ENCODE measurements at places on chromosomes 7 and 10.

DNA sequence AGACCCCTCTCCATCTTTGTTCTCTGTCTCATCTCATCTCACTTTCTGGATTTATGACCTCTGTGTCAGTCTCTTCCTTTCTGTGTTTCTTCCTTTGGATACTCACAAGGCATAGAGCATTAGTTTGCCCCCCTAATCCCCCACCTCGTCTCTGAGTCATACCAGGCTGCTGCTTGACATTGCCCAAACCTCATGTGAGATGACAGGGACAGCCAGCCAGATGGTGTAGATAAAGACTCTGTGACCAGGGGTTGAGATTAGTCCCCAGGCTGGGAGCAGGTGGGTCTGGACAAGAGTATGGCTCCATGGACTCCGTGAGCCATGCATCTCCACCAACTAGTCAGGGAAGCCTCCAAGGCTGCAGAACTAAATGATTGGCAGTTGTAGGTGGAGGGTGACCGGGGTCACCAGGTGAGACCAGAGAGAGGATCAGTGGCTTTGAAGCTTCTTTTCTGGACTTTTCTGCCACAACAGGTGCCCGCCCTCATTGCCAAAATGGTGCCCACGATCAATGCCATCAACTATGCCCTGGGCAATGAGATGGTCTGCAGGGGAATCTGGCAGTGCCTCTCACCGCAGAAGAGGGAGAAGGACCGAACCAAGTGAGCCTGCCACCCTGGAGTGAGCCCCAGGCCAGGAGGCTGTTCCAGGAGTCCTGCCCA, 13.3 kb downstream of the RGR start:
- no peak for DNase-seq

- DNase-seq, result peak; percentile 88
Measured at GRCh38 chr10:132960631-132961419, 18.5 kb upstream of the CFAP46 start.

DNA sequence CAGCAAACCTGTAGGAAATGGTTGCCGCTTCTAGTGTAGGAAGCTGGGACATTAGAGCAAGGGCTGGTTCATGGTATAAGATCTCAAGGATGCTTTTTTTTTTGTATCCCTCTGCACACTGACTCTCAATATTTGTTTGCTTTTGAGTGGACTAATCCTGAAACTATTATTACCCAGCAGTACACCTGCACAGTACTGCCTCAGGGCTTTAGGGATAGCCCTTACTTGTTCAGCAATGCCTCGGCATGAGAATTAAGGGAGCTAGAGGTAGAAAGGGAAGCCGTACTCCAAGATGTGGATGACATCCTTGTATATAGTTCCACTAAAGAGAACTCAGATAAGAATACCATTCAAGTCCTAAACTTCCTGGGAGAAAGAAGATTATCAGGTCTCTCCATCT, 70.5 kb downstream of the COPG2 start:
- no peak for DNase-seq

GRCh38 chr7:138455609-138456008, 4.5 kb upstream of the TRIM24 start:
- no peak for DNase-seq

- no peak for DNase-seq
Measured at GRCh38 chr7:66146701-66147100, 32.1 kb downstream of the CRCP start.

DNA sequence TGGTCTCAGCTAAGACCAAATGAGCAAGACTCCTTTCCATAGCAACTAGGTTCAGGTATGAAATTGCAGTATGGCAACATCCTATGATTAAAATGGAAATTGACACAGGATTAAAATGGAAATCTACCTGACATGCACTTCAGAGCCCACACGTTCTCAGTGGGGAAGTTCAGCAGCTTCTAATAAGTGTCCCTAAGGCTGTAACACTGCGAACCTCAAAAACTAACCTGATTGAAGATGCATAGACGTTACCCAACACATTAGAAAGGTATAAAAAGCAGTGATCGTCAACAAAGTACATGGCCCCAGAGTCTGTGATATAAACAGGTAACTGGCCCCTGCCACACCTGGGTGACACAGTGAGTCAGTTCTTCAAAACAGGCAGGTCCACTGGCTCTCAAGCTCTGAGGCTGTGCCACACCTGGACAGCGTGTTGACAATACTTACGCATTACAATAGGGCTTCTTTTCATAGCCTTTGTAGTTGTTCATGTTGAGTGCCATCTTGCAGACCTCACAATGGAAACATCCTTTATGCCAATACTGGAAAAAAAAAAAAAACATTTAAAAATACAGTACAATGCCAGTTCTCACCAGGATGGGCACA, 274.9 kb upstream of the NEBL start:
- DNase-seq, result no peak

DNA sequence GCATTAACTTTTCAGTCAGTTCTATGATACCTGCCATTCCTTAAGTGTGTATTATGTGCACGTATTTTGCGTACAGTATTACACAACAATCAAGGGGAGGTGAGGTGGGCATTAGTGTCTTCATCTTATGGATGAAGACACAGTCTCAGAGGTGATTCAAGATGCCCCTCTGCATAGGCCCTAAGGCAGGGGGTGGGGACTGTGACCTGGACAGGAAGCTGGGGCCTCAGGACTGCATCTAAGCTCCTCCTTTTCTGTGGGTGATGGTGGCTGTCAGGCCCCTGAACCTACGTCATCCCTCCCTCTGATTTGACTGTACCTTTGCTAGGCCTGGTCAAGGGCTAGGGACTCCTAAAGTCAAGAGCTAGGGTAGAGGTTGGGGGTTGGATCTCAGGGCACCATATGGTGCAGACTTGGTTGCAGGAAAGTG, 38.9 kb downstream of the HK1 start:
- no peak for DNase-seq

GRCh38 chr7:23486002-23486773, 15.9 kb upstream of the IGF2BP3 start:
- no peak for DNase-seq

DNA sequence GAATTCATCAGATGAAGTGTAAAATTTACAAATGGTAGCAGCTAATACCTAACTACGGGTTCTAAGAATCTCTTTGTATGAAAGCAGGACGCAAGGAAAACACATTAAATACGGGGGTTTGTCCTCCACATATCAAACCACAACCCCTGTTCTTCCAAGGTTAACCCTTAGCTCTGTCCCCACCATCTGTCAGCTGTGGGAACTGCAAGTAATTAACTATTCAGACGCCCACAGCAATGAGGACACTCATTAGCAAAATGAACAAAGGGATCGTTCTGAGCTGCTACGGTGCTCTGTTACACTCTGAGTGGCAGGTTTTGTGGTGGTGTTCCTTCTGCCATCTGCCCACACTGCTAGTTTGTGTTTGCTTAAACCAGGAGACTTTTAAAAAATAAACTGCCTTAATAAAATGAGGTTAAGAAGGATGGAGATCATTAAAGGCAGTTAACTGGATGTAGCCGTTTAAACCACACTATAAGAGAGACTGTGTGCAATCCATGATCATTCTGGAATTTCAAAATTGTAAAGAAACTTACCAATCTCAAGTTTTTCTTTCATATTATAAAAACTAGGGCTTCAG, 51.4 kb downstream of the C10orf67 start:
- no peak for DNase-seq

DNA sequence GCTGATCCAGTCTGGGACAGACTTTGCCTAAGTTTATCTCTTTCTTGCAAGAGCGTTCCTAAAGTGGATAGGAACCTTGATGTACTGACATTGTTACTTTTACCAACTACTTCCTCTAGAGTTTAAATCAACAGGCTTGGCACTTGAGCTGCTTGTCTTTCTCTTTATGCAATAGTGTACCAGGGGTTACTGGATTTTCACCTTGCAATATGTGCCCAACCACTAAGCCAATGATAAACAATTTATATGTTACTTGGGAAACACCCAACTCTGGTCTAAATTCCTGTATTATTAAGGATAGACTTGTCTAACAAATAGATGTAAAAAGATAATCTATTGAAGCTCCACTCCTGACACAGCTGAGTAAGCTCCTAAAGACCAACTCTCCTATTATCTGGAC, 470.2 kb downstream of the SH2D4B start:
- DNase-seq, result no peak

GRCh38 chr7:138352570-138353461, 107.2 kb upstream of the TRIM24 start:
- no peak for DNase-seq

DNA sequence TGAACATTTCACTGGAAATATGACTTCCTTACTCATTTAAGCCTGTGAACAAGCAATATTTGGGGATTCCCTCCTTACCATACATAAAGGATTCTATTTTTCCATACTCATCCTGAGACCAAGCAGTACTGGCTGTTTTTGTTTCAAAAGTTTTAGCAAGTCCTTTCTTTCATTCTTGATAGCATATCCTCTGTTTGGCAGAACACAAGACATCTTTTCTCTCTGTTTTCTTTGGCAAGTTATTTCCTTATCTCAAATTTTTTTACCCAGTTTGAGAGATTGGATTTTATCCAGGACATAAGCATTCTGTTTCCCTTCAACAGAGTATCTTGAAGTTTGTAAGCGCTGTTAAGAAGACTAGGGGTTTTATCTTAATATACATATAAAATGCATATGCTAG, 3.0 kb upstream of the WASL start:
- DNase-seq, result no peak

GRCh38 chr10:80480852-80481251, 26.7 kb downstream of the TSPAN14 start:
- peak; percentile 2 for DNase-seq

- no peak for DNase-seq
Measured at GRCh38 chr10:27637601-27638000, 108.0 kb downstream of the MKX start.

- no peak for DNase-seq
Measured at GRCh38 chr10:29346296-29347001, 57.6 kb downstream of the LYZL1 start.

- no peak for DNase-seq
Measured at GRCh38 chr10:49220679-49221078, 32.5 kb upstream of the TMEM273 start.

DNA sequence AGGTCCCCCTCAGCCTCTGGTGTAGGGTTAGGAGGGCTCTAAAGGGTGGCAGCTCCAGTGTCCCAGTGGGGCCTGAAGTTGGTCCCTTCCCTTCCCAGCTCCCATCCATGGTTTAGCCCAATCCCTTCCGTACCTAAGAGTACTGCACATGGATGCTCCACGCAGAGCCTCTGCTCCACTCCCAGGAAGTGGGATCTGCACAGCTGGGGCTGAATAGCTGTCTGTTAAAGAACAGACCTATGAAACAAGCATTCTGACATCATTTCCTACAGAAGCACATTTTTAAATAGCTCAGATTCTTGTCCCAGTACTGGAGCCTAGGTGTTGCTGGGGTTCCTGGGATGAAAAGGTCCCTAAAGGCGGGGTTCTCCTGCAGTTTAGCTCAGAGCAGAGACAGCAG, 135.9 kb downstream of the ZMYND11 start:
- DNase-seq, result no peak

DNA sequence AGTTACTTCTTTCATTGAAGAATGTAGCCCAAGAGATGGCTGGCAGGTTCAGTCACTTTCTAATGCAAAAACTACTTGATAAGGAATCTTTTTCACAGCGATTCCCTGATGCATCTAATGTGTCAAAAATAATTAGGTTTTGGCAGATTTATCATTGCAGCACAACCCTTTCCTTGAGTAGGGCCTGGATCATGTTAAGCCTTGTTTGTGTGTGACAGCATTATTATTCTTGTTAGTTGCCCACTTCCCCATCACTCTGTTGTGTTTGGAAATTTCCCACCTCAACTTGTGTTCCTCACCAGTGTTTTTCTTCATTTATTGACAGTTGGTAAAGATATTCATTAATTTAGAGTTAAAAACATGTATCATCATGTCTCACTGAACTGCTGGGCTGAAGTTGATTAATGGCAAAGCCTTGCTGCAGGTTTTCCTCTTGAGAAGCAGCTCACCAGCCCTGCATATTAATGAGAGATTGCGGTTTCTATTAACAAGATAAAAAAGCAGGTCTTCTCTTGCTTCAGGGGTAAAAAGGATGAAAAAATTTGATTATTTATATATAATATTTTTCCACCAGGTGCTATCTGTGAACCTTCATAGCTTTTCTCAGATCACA, 233.3 kb upstream of the MDFIC start:
- no peak for DNase-seq

GRCh38 chr7:42091461-42092291, 145.3 kb downstream of the GLI3 start:
- DNase-seq, result no peak

DNA sequence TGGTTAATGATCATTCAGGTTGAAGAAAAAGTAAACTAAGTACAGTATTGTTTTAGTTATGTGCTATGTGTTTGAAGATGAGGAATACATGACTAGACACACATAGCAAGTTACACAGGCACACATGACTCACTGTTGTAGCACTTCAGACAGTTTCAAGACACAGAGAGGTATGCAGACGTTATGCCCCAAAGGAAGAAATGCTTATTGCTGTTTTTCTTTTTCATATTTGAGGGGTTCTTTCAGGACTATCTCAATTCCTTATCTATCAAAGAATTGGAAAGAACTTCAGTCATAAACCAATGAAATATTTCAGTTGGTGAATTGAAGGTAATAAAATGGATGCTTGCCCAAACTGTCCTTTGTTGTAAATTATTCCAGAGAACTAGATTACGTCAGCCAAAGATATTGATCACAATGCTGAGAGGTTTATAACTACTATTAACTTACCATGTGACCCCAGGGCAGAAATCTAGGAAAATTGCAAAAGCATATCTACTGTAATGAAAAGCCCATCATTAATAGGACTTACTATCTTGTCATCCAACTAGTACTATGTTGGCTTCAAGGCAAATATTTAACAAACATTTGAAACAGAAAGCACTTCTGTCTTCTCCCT, 61.2 kb upstream of the CAPZA2 start:
- DNase-seq, result no peak

Data from mesenteric fat pad (tissue), 1 donor.